ENCODE measurements at places on chromosomes 13 and 19.

- DNase-seq: no peak
These were observed 103.9 kb upstream of the DIAPH3 start for GRCh38 chr13:60267498-60268202.

GRCh38 chr13:75764251-75764925, 128.3 kb downstream of the LMO7 start:
- no peak for DNase-seq

DNA sequence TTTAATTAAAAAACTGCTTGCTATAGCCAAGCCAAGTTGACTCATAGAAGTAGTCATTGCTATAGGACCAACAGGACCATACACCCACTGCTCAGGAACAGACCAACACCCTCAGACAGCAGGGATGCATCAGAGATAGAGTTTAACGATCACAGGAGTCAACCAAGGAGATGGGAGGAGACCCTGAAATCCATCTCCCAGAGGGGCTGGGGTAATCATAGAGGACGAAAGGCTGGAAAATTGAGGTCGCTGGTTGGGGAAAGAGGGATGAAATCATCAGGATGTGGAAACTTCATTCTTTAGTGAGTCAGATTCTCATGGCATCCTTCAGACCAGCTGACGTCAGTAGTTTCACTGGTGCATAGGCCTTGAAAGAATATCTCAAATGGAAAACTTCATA, 160.4 kb upstream of the GPC6 start:
- DNase-seq: no peak

- DNase-seq: no peak
These were observed 1.9 kb downstream of the CDC42EP5 start for GRCh38 chr19:54470991-54471782.

- DNase-seq: no peak
These were observed 3.3 kb downstream of the AMER2 start for GRCh38 chr13:25168790-25169189.

- DNase-seq: no peak
These were observed 20.8 kb upstream of the EBI3 start for GRCh38 chr19:4208385-4209094.

DNA sequence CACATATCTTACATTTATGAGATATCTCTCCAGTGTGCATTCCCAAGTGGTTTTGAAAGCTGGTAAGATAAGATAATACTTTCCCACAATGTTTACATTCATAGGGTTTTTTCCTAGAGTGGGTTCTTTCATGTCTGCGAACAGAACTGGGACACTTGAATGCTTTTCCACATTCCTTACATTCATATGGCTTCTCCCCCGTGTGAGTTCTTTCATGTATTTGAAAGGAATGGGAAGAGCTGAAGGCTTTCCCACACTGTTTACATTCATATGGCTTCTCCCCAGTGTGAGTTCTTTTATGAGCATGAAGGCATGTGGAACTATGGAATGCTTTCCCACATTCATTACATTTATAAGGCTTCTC, 19.7 kb downstream of the ZNF433 start:
- no peak for DNase-seq

DNA sequence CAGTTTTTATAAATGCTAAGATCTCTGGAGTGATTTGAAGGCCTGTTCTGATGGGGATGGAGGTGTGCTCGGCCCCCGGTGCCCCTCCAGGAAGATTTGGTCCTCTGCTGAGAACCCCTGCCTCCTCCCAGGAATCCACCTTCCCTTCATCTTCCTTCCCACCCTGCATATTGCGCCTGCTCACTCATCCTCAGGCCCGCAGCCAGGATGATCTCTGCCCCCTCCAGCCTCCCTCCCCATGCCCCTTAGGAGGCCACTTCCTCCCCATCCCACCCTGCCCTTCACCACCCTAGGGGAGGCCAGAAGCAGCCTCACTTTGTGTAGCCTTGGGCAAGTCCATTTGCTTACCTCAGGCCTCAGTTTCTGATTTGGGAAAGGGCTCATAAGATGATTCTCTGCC, 19.7 kb downstream of the VASP start:
- no peak for DNase-seq

- DNase-seq: no peak
These were observed 6.9 kb upstream of the ZNF580 start for GRCh38 chr19:55633861-55634260.

DNA sequence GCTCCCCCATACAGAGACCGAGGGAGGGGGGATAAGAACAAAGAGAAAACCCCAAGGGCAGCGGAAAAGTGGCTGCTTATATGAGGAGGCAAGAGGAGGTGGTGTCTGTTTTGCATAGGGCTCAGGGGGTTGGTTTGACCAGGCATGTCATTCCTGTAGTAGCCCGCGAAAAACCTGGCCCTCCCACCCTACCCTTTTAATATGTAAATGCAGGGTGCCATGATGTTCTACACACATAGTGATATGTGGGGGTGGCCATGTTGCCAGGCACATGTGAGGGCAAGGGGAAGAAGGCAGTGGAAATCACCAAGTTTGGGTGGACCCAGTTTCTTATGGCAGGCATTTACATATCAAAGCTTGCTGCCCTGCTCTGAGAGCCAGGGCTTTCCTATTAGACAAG, 203.5 kb upstream of the UBL3 start:
- no peak for DNase-seq

- DNase-seq: no peak
These were observed 8.6 kb downstream of the ZFP82 start for GRCh38 chr19:36409841-36410240.

- no peak for DNase-seq
These were observed 20.4 kb upstream of the DCLK1 start for GRCh38 chr13:36151591-36151990.

DNA sequence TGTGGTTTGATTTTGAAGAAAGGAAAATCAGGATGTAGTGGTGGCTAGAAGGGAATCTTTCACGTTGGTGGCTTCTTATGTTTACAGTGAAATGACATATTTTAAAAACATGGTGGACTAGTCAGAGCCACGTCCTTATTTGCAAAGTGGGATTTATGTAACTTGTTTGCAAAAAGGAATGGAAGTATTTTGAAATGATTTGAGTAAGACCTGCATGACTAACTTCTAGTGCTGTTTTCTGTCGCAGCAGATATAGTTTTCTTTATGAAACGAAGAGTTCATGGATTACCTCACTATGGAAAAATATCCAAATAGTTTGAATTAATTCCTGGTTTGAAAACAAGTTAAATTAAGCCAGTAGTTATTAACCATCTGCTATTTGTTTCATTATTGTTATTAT, 476.5 kb downstream of the MYO16 start:
- no peak for DNase-seq

DNA sequence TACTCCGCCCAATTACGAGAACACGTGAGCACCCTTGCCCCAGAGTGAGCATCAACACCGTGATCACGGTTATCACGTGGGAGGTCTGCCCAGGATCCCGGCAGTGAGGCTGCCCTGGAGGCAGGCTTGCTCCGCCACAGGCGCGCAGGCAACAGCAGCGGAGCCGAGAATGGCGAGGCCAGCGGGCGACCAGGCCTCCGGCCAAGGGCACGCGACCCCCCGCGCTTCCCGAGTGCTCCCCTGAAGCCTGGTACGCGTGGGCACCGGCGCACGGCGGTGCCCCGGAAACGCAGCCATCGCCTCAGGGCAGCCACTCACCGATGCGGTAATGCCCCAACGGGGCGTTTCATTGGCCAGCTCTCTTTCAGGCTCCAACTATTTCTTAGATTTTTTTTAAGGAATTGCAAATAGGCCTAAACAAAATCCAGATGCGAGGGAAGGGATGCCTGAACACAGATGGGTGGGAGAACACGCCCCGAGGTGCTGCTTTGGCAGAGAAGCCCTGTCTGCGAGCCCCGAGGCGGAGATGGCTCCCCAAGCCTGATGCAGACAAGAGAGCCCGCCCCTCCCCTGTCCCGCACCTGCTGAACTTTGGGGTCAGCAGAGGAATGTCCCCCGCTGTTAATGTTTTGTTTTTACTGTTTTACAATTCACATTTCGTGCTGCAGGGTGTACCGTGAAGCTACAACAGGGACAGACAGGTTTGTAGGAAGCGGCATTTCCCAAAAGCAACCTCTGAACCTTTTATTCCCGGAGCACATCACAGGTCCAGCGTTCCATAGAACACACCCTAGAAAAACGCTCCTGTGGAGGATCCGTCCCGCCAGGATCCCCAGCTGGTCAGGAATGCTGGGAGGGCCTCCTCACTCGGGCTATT, 132.7 kb downstream of the ZDHHC20 start:
- no peak for DNase-seq

DNA sequence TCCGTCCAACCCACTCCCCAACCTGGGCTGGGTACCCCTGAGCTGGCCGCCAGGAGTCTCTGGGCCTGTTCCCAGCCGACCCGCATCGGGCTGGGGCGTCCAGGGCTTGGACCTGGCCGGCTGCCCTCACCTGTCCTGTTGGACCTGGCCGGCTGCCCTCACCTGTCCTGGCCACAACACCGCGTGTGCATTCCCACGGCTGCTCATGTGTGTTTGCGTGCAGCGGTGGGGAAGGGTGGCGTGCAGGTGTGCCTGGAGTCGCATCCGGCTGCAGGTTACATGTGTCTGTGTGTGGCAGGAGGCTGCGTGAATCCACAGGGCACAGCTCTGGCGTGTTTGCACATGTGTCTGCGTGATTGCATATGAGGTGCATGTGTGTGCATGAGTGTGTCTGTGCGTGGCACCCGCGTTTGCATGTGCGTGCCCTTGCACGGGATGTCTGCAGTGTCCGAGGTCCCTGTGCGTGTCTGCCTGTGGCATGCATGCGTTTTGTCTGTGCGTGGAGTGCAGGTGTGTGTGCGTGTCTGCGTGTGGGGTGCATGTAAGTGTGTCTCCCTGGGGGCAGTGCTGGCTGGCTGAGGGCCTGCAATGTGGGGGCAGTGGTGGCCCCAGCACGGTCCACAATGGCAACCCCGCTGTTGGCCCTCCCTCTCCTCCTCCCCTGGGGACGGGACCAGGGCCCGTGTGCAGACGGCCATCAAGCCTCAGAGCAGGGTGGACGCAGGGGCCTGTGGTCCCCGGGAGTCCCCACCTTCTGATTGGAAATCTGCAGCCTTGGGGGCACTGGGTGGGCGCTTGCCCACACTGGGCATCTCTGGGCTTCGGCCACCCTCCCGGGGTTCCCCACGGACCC, 3.4 kb downstream of the EFNA2 start:
- DNase-seq: no peak

- no peak for DNase-seq
These were observed 13.4 kb downstream of the PABPC3 start for GRCh38 chr13:25109341-25109740.

DNA sequence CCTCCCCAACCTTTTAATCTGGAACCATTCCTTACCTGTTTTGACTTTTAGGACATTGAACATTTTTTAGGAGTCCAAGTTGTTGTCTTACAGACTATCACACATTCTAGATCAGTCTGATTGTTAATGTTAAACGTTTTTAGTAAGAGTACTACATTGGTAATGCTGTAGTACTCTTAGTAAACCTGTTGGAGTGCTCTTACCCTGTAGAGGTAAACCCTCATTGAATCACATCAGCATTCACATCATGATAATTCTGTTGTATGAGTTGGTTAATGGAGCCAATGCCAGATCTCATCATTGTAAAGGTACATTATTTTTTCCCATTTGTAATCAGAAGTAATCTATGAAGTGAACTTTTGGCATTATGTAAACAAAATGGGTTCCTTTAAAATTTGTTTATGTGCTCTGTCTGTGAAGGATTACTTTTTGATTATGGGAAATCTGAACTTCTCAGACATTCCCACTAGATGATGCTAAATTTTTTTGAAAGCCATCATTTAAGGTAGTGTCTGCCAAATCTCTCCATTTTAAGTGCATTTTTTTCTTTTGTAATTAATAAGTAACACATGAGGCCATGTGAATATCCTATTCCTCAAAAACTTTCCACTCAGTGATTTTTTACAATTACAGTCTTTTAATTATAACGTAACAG, 55.2 kb downstream of the VWA8 start:
- no peak for DNase-seq

GRCh38 chr19:13665125-13665905, 99.0 kb upstream of the MRI1 start:
- no peak for DNase-seq

All from esophagus squamous epithelium (tissue), 5 donors.